Effector memory CD4-positive, alpha-beta T cell (primary cell): ENCODE measurements at places on chromosomes 5 and 9.

GRCh38 chr5:80387063-80387768, 20.6 kb upstream of the ZFYVE16 start:
- no peak for DNase-seq

DNA sequence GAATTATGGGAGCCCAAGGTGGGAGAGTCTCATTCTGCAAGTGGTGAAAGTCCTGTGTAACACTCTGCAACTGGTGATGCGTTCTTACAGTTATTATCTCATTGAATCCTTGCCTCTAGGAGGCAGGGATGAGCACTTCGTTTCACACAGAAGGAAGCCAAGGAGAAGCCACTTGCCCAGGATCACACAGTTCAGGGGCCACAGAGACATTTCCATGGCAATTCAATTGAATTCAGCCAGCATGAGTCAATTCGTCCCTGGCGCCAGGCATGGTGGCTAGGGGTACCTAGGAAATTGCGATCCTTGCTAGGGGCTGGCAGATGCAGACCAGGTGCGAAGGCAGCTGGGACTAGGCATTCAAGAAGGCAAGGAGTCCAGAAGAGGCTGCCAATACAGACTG, 26.2 kb downstream of the LHX2 start:
- no peak for DNase-seq

- DNase-seq: no peak
Measured at GRCh38 chr5:38257308-38258041, 884 bp upstream of the EGFLAM start.

DNA sequence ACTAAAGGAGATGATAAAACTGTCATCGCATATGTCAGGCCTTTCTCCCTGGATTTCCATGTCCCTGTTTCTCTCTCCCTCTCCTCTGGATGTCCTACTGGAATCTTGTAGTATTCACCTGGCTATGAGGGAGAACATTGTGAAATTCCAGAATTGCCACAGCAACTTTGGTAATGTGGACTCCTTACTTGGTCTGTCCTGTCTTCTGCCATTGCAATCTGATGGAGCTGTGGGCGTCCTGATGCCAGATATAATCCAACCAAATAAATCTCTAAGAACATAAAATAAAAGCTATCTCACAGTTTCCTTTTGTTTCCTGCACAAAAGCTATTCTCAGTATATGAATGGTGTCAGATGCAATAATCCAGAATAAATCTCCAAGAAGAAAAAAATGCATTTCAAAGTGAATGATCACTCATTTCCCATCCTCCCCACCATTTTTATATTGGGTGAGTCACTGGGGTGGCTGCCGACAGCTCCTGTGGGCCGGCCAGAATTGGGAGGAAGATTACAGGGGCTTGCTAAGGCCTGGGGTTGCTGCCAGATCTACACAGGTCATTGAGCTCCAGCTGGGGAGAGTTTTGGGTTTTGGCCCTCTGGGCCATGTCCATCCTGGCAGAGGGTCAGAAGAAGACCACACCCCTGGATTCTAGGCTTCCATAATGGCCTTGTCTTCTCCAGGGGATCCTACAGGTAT, 160.7 kb upstream of the PITX1 start:
- DNase-seq: no peak

DNA sequence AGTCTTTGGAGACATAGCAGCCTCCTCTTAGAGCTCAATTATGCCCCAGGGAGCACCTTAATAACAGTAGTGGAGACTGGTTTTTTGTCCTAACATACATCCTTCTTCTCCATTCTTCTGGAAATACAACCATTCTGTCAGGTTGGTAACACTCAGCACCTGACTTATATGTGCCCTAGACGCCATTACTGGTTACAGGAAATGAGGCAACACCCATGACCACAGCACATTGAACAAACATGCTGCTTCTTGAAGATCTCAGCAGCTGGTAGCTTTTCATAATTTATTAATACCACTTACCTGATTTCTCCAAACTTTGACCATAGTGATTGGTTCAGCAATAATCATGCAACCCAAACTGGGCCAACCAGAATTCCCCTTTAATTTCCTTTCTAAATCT, 25.1 kb upstream of the TRPM3 start:
- DNase-seq: no peak

DNA sequence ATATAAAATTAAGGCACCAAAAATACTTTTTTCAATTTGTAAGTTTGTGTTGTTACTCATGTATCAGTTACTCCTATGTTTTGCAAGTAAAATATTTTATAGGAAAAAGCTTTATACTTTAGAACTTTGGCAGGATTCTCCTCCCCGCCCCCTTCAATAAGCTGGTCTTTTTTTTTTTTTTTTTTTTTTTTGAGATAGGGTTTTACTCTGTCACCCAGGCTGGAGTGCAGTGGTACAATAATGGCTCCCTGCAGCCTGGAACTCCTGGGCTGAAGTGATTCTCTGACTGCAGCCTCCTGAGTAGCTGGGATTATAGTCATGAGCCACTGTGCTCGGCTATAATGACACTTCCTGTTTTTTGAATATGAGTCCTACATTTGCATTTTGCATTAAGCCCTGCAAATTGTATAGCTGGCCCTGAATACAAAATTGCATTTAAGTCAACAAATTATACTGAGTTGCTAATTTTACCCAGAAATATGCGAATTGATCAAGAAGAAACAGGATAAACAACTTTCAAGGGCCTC, 192.9 kb downstream of the PIK3R1 start:
- DNase-seq: no peak

DNA sequence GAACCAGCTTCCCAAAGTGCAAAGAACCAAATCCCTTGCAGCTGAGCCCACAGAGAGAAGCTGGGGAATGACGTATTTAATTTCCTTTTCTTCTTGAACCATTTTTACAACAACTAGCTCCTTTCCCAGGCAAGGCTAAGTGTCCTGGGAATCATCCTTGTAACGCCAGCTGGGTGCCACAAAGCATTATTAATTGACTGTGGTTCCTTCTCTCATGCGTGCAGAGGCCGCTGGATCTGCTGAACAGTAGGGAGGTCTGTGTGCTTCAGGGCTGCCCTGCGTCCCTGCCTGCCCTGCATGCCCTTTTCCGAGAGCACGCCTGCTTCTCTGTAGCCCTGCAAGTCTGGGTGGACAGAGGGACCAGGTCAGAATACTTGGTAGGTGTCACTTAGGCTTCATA, 124.1 kb upstream of the OTULINL start:
- DNase-seq: no peak

GRCh38 chr9:106891286-106891685, 28.3 kb downstream of the ZNF462 start:
- DNase-seq: no peak

DNA sequence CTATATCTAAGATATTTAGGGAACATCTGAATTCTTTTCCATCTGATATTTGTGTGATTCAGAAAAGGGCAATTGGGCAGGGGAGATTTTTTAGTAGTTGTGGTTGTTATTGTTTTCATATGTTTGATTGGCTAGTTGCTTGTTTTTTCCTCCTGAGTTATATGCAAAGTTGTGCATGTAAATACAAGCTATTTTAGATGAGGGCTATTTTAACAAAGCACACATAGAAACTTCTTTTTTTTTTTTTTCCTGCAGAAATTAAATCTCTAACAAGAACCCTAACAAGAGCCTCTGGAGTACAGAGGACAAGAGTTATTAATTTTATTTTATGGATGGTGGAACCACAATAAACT, 559.1 kb downstream of the CETN3 start:
- no peak for DNase-seq

DNA sequence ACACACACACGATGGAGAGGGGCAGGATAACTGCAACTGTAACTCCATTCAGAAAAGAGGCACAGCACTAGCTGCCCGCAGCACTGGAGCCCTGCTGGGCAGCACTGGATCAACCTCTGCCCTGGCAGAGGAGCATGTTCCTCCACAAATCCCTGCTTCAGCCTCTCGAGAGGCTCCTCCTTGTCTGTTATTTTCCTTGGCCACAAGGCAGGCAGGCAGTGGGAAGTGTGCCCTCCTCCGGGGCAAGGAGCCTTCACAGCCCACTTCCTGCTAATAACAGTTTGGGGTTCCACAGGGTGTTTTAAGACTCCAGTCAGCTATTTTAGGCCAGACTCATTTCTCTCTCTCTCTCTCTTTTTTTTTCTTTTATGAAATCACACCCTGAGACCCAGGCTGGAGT, 11.8 kb downstream of the FXN start:
- no peak for DNase-seq

- no peak for DNase-seq
Measured at GRCh38 chr5:52607227-52607824, 180.4 kb upstream of the ITGA1 start.

GRCh38 chr5:67677422-67677970, 480.9 kb upstream of the CD180 start:
- no peak for DNase-seq

DNA sequence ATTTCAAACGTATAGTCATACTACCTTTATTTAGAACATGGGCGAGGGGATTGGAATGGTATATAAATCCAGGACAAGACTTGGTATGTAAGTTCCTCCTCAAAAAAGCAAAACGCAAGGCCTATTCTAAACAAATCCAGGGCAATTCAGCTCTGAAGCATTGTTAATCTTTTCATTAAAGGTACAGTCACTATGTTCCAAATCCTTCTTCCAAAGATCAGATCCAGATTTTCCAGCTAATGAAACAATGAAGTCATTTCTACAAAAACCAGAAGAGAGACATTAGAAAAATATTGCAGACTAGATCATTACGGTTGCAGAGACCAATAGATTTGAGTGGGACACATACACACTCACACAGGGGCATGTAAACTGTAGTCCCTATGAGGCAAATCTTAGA, 116.1 kb upstream of the BNC2 start:
- DNase-seq: no peak

DNA sequence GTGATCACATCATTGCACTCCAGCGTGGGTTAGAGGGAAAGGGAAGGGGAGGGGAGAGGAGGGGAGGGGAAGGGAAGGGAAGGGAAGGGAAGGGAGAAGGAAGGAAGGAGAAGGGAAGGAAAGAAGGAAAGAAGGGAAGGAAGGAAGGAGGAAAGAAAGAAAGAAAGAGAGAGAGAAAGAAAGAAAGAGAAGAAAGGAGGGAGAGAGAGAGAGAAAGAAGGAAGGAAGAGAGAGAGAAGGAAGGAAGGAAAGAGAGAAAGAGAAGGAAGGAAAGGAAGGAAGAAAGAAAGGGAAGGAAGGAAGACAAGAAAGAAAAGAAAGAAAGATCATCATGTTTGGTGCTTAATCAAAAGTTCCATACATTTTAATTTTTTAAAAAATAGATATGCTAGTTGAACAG, 136.2 kb downstream of the CMYA5 start:
- DNase-seq: no peak

DNA sequence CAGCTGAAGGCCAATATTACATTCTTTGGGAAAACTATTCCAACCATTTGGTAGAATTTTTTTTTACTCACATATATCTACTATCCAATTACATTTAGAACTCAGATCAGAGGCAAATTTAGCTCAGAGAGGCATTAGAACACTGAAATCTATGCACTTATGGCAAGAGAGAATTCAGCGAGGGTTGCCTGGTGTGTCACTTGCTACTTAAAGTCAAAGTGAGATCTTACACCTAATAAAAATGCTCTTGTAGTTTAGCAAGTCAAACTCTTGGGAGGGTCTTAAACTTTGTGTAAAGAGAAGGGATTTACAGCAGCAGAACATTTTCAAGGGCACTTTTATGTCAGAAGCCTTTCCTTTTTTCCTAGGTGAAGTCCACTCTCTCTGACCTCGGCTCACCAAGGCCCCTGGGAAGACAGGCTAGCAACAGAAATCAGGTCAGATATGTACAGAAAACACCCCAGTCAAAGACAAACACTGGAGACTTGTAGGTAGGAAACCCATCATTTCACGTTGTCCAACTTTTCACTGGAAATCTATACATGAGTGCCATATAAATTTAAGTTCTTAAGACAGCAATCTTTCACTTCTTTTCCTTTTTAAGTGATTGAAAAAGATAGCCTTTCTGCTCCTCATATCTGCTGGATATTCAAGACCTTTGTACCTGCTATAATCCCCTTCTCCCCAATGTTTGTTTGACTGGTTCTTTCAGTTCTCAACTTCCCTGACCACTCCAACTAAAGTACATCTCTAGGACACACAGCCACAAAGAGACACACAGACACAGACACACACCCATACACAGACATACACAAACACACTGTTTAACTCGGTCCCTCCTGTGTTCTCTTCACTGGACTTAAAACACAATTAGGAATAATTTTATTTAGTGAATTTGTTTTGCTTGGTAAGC, 635.8 kb downstream of the PDE4D start:
- no peak for DNase-seq

DNA sequence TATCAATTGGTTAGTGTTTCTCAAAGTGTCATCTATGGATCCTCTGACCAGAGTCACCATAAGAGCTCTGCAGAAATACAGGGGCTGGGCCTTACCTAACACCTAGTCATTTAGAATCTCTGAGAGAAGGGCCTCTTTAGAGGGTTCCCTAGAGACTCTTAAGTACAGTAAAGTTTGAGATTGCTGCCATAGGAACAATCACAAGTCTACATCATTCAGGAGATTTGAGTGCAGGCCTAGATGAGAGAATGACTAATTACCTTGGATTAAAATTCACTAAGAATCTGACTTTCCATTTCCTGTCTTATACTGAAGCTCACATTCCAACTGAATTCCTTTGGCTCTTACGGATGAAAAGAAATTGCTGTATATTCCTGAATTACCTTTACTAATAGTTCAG, 182.1 kb upstream of the PTGER4 start:
- no peak for DNase-seq

- no peak for DNase-seq
Measured at GRCh38 chr5:173029499-173029921, 26.6 kb upstream of the CREBRF start.

DNA sequence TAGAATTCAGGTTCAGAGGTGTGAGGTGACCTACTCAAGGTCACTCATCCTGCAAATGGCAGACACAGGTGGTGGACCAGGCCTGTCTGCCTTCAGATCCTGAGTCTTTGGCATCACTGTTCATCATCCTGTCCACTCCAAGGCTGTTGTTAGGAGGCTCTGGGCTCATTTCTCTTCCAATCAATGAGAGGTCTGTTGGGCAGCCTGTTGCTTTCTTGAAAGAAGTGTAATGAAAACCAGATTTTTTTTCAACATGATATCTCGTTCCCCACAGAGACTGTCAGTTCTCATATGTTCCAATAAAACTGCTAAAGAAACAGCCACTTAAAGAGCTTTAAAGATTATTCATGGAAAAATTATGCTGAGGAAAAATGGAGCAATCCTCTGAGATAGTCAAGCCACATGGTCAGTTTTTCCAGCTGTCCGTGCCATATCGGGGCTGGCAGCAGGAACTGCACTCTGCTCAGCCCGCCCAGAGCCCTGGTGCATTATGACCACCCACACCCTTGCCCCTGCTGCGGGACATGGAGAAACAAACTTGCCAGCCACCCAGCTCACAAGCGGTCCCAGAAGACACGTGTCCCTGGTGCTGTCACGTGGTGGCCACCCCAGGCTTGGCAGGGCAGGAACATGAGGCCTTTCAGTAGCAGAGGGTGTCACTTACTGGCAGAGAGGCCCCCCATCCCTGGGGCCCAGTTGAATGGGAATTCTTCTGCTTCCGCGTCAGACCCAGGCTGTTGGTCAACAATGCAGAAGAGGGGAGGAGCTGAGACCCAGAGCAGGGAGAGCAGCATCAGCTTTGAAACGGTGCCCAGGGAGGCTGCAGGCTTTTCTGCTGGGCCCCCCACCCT, 63.7 kb upstream of the ANGPTL2 start:
- no peak for DNase-seq

- DNase-seq: no peak
Measured at GRCh38 chr9:16521868-16522411, 348.5 kb downstream of the BNC2 start.
